SJCRH30 (cell line): ENCODE measurements at places on chromosomes 4 and X. TPM values are rescaled to one million over a fixed set of nuclear protein-coding genes. Genes with fewer than 3 reads are reported as not detected.

The USP17L21 gene
- not detected in 2 replicates for total RNA-seq

The GPM6B gene
- 85.4 and 89.5 TPM in 2 replicates for total RNA-seq

The ZFP92 gene
- not detected in 2 replicates for total RNA-seq

GRCh38 chrX:119507206-119507605 is 39.0 kb downstream of the SLC25A5 start:
- DNase-seq = no peak

- DNase-seq = peak; percentile 78
These were observed 88.2 kb downstream of the ATP8A1 start for GRCh38 chr4:42568610-42569207.

- no peak for DNase-seq
These were observed 159.0 kb downstream of the LRBA start for GRCh38 chr4:150855981-150856510.

DNA sequence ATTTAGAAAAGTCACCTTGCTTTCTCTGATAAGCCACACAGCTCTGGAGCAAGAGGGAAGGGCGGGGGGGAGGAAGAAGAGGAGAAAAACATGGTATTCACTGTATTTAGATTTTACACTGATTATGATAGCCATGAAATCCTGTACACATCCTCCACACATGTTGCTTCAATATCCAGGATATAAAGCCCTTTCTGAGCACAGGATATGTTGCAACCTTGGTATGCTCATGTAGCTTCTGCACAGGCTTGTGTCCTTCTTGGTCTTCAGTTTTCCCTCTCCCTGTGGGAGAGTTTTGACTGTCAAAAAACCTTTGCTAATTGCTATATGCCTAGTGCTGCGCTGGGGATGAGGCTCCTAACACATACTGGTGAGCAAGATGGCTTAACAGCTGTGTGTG is 61.9 kb upstream of the DAPP1 start:
- no peak for DNase-seq

- no peak for DNase-seq
These were observed 480.4 kb downstream of the ACTRT1 start for GRCh38 chrX:127571834-127572233.
